ENCODE measurements at places on chromosomes 7 and 10. TPM values are rescaled to one million over a fixed set of nuclear protein-coding genes. Genes with fewer than 3 reads are reported as not detected.

DNA sequence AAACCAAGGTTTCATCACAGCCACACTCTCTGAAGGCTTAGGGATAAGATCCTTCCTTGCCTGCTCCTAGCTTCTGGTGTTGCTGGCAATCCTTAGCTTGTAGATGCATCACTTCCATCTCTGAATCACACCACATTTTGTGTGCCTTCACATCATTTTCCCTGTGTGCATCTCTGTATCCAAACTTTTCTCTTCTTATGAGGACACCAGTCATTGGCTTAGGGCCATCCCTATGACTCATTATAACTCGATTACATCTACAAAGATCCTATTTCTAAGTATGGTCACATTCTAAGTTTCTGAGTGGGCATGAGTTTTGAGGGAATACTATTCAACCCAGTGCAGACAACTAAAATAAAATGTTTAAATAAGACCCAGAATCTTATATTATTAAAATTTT is 121.7 kb downstream of the C7orf25 start:
- DNase-seq, result no peak
- no peak overlapping the region for H3K27ac ChIP-seq
- H3K4me1 ChIP-seq, result peaks cover 4% of the 10 kb centered on the region
- H3K4me3 ChIP-seq, result no peak overlapping the region

DNA sequence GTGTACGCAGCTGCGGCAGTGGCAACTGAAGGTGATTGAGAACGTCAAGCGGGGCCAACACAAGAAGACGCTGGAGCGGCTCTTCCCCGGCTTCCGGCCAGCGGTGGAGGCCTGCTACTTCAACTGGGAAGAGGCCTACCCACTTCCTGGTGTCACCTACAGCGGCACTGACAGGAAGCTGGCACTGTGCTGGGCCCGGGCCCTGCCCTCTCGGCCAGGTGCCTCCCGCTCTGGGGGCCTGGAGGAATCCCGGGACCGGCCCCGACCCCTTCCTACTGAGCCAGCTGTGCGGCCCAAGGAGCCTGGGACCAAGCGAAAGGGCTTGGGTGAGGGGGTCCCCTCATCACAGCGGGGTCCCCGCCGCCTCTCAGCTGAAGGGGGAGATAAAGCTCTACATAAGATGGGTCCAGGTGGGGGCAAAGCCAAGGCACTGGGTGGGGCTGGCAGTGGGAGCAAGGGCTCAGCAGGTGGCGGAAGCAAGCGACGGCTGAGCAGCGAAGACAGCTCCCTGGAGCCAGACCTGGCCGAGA is 6.5 kb downstream of the ZSWIM8 start:
- no peaks in the 10 kb centered on the region for H3K36me3 ChIP-seq
- H3K4me3 ChIP-seq, result no peak overlapping the region
- DNase-seq, result no peak
- H3K27ac ChIP-seq, result no peak overlapping the region
- no peaks in the 10 kb centered on the region for H3K27me3 ChIP-seq

MYH16 gene
- not detected for total RNA-seq

GDF10 gene
- 0.43 TPM for total RNA-seq
